ENCODE measurements at places on chromosomes 3 and 15. TPM values are rescaled to one million over a fixed set of nuclear protein-coding genes. Genes with fewer than 3 reads are reported as not detected.

GNB5 gene
- 24.1 TPM for total RNA-seq

TCAIM gene
- total RNA-seq: 15.9 TPM

MUC20 gene
- total RNA-seq: not detected

NUDT16 gene
- total RNA-seq: 18.3 TPM

IL5RA gene
- total RNA-seq: not detected

RARRES1 gene
- total RNA-seq: 0.29 TPM

GPR176 gene
- 156 TPM for total RNA-seq

C3orf20 gene
- not detected for total RNA-seq
